ENCODE measurements at places on chromosomes 12 and 14.

GRCh38 chr14:80434574-80435321 lies 223.4 kb upstream of the DIO2 start:
- no peak for DNase-seq

DNA sequence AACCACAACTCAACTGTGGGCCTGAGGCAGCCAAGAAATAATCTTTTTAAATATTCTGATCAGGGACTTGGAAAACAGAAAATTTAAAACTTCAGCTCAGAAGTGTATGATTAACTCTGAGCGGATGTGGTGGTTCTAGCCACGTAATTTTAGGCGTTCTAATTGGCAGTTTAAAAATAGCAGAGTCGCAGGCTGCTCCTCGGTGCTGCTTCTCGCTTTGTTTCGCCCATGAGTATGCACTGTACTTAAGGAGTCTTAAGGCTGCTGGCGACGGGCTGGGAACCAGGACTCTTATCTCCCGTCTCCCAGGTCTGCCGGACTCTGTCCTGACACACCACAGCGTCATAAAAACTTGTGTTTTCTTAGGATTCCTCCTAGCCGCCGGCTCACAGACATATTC lies 113.4 kb upstream of the PELI2 start:
- peak; percentile 73 for DNase-seq

DNA sequence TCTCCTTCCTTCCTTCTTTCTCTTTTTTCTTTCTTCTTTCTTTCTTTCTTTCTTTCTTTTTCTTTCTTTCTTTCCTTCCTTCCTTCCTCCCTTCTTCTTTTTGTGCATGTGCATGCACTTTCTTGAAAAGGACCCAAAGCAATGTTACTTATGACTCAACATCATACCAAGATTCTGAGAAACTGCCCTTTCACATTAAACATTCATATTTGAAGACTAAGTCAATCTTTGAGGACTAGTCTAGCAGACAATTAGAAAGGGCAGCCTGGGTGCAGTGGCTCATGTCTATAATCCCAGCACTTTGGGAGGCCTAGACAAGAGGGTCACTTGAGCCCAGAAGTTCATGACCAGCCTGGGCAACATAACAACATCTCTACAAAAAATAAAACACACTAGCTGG lies 212.8 kb upstream of the KITLG start:
- DNase-seq, result peak; percentile 53

DNA sequence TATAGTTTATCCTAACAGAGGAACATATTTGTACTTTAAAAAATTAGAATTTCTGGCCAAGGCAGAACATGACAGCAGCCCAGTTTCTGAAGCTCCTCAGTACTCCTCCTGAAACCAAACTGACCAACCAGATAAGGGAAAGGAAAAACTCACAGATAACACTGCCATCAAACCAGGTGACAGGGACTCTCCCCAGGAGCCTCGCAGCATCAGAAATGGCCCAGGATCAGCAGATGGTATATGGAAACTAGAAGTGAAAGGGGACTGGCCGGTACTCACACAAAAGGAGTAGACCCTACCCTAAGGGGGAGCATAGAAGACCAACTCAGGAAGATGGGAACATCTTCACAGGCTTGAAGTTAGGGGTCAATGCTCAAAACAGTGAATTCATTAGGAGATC lies 22.0 kb downstream of the GALC start:
- DNase-seq, result no peak

DNA sequence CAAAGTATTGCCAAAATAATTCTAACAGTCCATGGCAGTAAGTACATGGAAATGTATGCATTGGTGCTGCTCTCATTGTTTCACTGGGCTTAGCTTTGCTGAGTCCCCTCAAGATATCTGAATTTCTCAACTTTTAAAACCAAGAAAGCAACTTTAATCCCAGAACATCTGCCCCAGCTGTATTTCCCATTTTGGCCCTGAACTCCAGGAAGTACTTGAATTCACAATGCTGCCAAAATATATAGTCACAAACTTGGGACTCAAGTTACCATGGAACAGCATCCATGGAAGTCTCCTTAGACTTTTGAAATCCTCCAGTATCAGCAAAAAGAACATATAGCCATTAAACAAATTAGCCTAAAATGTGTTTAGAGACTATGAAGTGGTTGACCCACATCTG lies 78.5 kb upstream of the FLRT2 start:
- no peak for DNase-seq

DNA sequence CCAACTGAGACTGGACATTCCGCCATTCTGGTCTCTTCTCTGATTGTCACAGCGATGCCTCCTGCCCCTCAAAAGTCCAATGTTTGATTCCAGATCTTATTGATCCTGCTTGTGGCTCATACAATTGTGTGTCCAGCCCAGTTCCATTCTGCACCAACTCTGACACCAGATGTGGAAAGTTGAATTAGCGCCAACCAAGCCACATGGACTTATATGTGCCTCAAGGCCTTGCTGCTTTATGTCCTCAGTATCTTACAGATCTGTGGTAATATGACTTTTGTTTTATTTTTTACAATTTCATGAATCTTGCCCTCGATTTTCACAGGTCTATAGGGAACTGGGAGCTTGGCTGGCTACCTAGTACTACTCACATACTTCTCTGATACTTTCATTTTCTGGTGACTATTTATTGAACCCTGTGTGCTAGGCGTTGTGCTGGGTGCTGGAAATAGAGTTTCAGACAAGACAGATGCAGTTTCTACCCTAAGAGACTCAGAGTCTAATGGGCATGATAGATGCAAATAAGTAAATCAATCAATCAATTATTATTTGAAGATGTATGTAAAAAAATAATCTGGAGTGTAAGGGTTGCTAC lies 472.0 kb downstream of the TMTC2 start:
- DNase-seq, result peak; percentile 1

- DNase-seq, result no peak
These were observed 92.8 kb upstream of the METAP2 start for GRCh38 chr12:95380997-95381786.

DNA sequence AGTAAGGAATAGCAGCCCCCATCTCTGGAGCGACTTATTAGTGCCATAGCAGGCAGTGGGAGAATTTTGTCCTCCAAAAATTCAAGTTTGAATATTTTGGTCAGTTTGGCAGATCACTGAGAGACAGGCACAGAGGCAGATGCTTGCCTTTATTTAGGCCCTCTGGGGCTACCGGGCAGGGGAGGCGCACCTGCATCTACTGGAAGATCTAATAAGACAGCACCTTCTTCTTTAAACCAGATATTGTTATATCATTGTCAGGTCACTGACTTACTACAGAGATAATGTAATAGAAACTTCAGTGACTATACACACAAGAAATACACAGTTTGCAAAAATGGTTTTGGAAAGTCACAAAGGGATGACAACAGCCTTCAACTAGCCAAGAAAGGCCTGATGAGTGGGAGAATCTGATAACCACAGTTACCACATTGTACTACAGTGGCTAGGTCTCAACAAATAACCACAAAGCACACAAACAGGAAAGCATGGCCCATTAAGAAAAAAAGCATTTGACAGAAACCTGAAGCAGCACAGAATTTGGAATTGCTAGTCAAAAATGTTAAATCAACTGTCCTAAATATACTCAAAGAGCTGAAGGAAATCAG lies 56.8 kb downstream of the CDK17 start:
- DNase-seq, result no peak

DNA sequence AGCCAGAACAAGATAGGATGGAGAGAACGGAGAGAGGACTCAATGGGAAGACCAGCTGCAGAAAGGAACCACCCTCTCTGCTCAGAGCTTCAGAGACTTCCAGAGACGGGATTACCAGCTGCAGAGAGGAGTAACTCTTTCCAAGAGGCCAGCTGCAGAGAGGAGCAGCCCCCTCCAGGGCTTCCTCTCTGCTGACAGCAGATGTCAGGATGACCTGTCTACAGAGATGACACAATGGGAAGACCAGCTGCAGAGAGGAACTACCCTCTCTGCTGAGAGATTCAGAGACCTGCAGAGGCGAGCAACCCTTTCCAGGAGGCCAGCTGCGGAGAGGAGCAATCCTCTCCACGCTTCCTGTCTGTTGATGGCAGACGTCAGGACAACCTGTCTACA lies 61.8 kb downstream of the KLRG1 start:
- no peak for DNase-seq

GRCh38 chr12:87127272-87127671 lies 871.1 kb upstream of the MGAT4C start:
- peak; percentile 81 for DNase-seq

DNA sequence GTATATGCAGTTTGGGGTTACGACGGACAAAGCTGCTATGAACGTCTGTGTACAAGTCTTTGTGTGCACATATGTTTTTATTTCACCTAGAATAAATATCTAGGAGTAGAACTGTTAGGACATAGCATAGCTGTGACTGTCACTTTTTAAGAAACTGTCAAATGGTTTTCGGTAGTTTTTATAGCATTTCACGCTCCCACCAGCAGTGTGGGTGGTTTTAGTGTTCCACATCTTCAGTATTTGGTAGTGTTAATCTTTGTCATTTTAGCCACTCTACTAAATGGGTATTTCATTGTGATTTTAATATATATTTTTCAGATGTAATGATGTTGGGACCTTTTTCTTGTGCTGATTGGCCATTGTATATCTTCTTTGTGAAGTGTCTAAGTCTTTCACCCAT lies 109.1 kb upstream of the BCAT1 start:
- no peak for DNase-seq

DNA sequence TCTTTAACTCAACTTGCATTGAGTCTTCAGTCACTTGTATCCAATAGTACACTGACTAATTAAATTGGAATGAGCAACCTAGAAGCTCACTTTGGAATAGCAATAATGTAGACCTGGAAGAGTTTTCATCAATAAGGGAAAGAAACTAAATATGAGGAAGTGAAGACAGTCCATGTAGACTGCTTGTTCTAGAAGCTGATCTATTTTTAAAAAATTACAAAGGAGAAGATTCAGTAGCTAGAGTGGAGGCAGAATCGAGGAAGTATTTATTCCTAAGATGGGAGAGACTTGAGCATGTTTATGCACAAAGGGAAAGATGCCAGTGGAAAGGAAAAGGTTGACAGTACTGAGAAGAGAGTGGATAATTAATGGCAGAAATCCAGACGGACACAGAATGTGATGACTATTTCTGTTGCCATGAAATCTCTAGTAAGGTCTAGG lies 156.3 kb upstream of the PDE3A start:
- DNase-seq, result peak; percentile 39

DNA sequence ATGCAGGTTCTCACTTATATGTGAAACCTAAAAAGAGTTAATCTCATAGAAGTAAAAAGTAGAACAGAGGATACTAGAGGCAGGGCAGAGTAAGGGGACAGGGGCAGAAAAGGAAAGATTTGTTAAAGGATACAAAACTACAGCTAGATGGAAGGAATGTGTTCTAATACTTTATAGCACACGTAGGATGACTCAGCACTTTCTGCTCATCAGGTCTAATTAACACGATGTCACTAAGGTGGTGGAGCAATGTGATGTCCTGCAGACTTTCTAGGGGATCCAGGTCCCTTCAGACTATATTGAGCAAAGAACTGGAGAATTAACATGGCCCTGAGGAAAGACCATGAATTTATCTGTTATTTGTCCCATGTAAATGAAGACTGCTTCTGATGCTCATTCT lies 80.8 kb upstream of the CMKLR1 start:
- peak; percentile 6 for DNase-seq

DNA sequence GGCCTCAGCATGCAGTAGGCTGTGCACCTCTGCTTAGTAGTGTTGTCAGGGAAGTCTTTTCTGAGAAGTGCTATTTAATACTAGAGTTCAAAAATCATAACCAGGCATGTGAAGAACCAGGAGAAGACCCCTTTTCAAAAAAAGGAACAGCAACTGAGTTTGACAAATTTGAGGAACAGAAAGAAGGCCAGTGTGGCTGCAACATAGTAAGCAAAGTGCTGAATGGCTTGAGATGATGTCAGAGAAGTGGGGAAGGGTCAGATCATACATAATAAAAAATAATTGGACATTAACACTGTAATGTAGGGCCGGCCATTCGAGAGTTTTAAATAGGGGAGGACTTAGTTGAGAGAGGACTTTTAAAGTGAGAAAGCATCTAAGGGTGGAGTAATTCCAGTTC lies 11.1 kb upstream of the CNTN1 start:
- no peak for DNase-seq

GRCh38 chr14:90644882-90645281 lies 171.3 kb downstream of the TTC7B start:
- peak; percentile 62 for DNase-seq

GRCh38 chr12:132142679-132143335 lies 1.3 kb downstream of the DDX51 start:
- DNase-seq, result no peak

- no peak for DNase-seq
These were observed 9.5 kb downstream of the DPF3 start for GRCh38 chr14:72884386-72884785.

DNA sequence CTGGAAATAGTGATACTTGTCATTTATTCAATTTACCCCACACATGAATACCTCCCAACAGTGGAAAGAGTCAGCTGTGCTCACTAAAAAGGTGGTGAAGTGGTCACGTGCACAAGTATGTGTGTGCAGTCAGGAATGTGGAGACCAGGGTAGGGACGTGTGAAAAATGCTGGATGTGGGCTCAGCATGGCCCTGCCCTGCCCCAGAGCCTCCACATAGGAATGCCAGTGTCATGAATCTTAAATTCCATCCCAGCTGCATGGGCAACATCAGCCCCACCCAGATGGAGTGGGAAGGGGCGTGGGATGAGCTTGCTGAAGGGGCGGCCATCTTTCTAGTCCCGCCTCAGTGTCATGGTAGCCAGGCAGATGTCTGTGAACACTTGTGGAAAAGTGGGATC lies 87.7 kb downstream of the C12orf75 start:
- peak; percentile 97 for DNase-seq

DNA sequence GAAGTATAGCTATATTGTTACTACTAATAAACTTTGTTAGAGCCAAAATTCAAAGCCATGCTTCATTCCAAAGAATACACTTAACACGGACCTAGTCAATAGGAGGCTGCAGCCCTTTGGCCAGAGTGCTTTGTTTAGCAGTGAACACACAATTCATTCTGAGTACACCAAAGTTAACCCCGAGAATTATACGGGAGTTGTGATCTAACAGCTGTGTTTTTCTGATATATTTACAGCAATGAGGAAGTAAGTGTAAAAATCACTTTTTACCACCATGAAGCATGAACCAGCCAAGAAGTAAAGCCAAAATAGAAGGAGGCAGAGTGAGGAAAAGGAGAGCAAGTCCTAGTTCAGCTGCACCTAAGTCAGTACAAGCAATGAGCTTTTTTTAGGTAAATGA lies 156.8 kb upstream of the PDE3A start:
- DNase-seq, result no peak

DNA sequence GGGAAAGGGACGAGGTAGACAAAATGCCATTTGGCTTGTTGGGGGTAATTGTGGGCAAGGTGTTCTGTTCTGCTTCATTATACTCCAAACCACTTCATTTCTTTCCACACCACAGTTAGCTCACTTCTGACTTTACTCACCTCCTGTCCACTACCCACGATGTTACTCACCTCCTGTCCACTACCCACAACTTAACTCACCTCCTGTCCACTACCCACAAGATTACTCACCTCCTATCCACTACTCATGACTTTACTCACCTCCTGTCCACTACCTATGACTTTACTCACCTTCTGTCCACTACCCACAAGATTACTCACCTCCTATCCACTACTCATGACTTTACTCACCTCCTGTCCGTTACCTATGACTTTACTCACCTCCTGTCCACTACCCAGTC lies 10.1 kb upstream of the TWF1 start:
- DNase-seq, result no peak

GRCh38 chr12:110776410-110776809 lies 33.7 kb upstream of the PPP1CC start:
- DNase-seq, result no peak

- no peak for DNase-seq
These were observed 69.3 kb downstream of the RIN3 start for GRCh38 chr14:92582706-92583452.
